ENCODE measurements at places on chromosomes 1 and 21.
A peak's percentile ranks its signal among the peaks of the same experiment; 100 is the strongest.

DNA sequence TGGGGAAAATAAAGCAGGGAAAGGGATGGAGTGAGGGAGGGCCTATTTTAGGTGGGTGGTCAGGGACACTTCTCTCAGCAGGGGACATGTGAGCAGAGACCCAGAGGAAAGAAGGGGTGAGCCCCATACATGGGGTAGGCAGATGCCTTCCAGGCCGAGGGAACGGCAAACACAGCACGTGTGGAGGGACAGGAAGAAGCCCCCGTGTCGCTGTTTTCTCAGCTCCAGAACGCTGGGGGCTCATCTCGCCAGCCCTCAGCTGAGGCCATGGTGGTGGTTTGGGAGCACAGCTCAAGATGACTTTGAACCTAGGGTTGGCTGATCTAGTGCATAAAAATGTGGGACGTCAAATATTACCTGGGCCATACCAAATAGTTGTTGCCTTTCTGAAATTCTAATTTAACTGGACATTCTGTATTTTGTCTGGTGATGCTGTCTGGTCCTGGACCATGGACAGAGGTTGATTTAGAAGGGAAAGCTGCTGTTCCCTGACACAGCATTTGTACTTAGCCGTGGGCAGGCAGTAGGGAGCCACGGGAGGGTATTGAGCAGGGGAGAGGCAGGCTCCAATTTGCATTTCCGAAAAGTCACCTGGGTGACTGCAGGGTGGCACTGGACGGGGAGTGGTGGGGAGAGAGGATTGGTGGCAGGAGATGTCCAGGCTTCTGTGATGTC lies 53.1 kb upstream of the RUNX3 start:
- no peaks in the 10 kb centered on the region for H3K36me3 ChIP-seq
- no peaks in the 10 kb centered on the region for H3K4me1 ChIP-seq
- H3K4me3 ChIP-seq, result no peak overlapping the region
- DNase-seq, result no peak
- no peak overlapping the region for H3K27ac ChIP-seq
- peaks cover 3% of the 10 kb centered on the region for H3K27me3 ChIP-seq

DNA sequence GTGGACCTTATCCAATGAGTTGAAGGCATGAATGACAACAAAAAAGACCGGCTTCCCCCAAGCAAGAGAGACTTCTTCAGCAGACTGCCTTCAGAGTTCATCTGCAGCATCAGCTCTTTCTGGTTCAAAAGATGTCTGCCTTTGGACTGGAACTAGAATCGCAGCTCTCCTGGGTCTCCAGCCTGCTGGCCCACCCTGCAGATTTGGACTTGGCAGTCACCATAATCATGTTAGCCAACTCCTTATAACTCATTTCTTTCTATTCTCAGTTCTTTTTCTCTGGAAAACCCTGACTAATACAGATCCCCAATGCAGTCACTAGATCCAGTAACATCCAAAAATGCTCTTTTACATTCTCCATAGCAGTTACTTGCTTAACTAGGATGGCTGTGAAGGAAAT lies 89.2 kb upstream of the MARK1 start:
- no peaks in the 10 kb centered on the region for H3K4me1 ChIP-seq
- no peak overlapping the region for H3K4me3 ChIP-seq
- no peak for DNase-seq
- H3K27me3 ChIP-seq, result no peaks in the 10 kb centered on the region

DNA sequence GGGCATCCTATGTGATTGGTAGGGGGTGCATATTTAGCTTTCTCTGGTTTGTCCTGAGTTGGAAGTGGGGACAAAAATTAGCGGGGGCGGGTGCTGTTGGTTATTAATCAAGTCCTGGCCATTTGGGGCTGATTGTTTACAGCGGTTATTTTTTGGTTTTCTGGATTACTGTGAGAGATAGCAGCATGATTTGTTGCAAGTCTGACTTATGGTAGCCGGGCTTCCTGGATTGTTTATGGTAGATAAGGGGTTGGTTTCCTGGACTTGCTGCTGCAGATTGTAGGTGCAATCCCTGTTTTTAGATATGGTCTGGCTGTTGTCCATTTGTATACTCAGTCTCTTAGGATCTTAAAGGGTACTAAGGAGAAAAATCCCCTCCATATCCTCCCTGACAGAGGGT lies 12.1 kb upstream of the PROK1 start:
- no peak for DNase-seq
- H3K27me3 ChIP-seq, result peaks cover 17% of the 10 kb centered on the region
- H3K27ac ChIP-seq, result no peak overlapping the region
- no peak overlapping the region for H3K4me3 ChIP-seq
- H3K36me3 ChIP-seq, result no peaks in the 10 kb centered on the region

DNA sequence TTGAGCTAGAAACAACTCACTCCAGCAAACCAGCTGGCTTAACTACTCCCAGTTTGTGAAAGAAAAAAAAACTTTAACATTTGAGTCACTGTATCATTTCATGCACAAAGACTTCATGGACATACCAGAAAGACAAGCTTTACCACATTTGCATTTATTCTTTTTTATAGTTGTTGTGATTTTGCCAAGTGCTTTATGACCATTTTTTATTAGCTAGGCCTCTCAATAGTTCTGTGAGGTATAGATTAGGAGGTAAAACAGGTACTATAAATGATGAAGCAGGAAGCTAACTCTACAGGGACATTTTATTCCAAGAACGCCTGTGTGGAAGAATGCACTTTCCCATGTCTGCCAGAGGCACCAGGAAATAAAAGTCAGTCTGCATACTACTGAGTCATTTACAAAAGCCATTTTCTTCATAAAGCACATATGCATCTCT lies 8.2 kb upstream of the DENND1B start:
- H3K27me3 ChIP-seq, result no peaks in the 10 kb centered on the region
- H3K4me3 ChIP-seq, result no peak overlapping the region
- no peaks in the 10 kb centered on the region for H3K4me1 ChIP-seq
- H3K27ac ChIP-seq, result no peak overlapping the region
- DNase-seq, result peak; percentile 73
- no peaks in the 10 kb centered on the region for H3K36me3 ChIP-seq

DNA sequence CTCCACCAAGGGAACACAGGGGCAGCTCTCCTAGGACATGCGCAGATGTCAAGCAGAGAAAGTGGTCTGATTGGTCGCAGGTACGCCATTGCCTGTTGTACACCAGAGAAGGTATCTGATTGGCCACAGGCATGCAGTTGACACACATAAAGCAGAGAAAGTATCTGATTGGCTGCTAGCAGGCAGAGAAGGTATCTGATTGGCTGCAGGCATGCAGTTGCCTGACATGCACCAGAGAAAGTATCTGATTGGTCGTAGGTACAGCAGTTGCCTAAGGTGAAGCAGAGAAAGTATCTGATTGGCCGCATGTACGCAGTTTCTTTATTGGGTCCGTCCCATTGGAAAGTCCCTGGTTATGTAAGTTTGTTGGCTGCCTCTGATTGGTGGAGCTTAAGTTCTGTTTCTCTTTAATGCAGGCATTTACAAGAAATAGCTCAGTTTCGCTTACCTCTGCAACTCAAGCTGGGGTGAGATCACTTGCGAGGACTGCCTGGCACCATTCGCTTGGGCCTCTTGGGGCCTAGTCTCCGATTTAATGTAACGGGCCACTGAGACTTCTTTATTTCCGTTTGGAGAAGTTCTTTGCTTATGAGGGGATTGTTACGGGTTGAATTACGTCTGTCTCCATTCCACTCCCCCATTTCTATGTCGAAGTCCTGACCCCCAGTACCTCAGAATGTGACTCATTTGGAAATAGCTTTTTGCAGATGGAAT lies 74.2 kb downstream of the SIK1 start:
- no peak overlapping the region for H3K27ac ChIP-seq
- no peaks in the 10 kb centered on the region for H3K4me1 ChIP-seq
- H3K27me3 ChIP-seq, result no peaks in the 10 kb centered on the region
- H3K36me3 ChIP-seq, result no peaks in the 10 kb centered on the region
- H3K4me3 ChIP-seq, result no peak overlapping the region
- no peak for DNase-seq

DNA sequence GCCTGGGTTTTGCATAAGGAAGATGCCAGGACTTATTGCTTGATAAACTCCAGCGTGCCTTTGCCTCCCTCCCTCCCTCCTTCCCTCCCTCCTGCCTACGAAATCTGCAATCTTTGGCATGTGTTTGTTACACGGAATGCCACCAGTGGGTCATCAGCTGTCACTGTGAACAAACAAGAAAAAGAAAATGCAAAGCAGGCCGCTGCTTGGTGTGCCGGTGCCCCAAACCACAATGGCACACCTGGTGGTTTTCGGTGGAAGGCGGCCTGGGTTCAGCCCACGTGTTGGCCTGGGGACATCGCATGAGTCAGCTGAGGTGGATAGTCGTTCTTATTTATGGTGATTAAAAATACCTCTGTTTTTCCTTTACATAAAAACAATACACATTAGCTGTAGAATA lies 16.3 kb upstream of the IFNLR1 start:
- no peak overlapping the region for H3K27ac ChIP-seq
- H3K36me3 ChIP-seq, result no peaks in the 10 kb centered on the region
- no peak overlapping the region for H3K4me3 ChIP-seq

GRCh38 chr1:225596736-225597135 lies 56.2 kb downstream of the ENAH start:
- DNase-seq, result no peak
- H3K4me1 ChIP-seq, result no peaks in the 10 kb centered on the region
- H3K27ac ChIP-seq, result no peak overlapping the region
- no peaks in the 10 kb centered on the region for H3K27me3 ChIP-seq
- no peak overlapping the region for H3K4me3 ChIP-seq

DNA sequence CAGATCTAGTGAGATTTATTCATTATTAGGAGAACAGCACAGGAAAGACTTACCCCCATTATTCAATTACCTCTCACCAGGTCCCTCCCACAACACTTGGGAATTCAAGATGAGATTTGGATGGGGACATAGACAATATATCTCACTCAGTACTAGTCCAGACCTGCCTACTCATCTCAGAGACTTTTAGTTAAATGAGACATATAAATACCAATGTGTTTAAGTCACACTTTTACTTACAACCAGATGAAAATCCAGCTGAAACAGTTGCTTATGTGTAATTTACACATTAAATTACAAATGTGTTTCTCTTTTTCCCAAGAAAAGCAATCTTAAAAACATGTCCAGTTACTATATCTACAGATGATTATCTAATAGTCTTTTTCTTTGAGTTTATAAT lies 1145.6 kb downstream of the KCNT2 start:
- no peaks in the 10 kb centered on the region for H3K36me3 ChIP-seq
- H3K4me3 ChIP-seq, result no peak overlapping the region
- H3K27ac ChIP-seq, result no peak overlapping the region
- H3K4me1 ChIP-seq, result no peaks in the 10 kb centered on the region

- peak within 1 kb of the TSS; percentile 87 for H3K4me3 ChIP-seq
- peak within 1 kb of the TSS; percentile 93 for H3K27ac ChIP-seq
- H3K4me1 ChIP-seq, result peaks cover 4% of the 10 kb centered on the region
Observed at GRCh38 chr1:88891318-88891950, at the start of gene GTF2B. TSS of gene GTF2B (minus strand) at chr1:88891567. CDS start at chr1:88891499, 68 bp downstream.

DNA sequence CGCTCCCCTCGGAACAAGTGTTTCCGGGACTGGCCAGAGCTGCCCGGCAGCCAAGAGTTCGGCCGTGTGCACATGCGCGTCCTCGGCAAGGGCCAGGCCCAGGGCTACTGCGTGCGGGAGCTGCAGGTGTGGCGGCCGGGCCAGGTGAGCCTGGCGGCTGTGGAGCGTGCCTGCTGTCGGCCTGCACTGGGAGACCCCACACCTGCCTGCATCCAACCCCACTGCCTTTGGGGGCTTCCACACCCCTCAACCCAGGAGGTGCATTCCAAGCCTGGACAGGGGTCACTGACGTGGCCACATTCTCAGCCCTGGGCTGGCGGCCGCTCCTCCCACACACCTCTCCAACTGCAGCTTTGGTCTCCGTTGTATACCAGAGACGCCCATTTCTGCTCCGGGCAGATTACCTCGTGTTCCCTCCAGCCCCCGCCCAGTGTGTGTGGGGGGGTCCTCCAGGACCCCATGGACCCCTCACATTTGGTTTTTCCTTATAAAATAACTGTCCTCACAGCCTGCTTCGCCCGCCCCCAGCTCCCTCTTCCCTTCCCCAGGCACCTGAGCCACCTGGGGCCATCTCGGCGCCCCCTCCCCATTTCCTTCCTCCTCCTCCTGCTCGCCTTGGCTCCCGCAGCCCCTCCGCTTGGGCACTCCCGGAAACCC lies 6.1 kb downstream of the RNF223 start:
- H3K27ac ChIP-seq, result no peak overlapping the region
- no peak overlapping the region for H3K4me3 ChIP-seq

DNA sequence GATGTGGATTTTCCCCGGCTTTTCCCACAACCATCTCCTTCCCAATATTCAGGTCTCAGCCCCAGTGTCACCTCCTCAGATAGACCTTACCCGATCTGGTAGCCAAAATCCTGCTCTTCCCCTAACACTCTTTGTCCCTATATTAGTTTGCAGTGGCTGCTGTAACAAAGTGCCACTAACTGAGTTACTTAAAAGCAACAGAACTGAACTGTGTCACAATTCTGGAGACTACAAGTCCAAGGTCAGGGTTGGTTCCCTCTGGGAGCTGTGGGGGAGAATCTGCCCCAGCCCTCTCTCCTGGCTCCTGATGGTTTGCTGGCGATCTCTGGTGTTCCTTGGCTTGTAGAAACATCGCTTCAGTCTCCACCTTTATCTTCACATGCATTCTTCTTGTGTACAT lies 64.0 kb downstream of the NENF start:
- no peak for DNase-seq
- no peaks in the 10 kb centered on the region for H3K36me3 ChIP-seq
- H3K4me3 ChIP-seq, result no peak overlapping the region
- no peak overlapping the region for H3K27ac ChIP-seq
- H3K27me3 ChIP-seq, result peaks cover 7% of the 10 kb centered on the region

DNA sequence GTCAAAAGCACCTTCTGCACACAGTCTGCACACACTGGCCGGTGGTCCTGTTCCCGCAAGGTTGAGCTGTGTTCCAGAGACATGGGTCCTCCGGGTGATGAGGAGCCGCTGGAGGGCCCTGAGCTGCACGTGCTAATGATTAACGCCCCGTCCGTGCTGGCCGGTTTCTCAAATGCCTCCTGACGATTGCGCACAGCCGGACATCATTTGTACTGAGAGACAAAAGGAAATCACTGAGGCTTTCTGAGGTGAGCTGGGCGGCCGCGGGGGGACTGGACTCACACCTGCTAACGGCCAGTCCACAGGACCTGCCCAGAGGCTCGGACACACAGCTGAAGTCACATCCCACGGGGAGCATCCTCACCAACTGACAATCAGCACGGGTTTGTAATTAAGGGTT lies 29.2 kb downstream of the POFUT2 start:
- DNase-seq, result no peak
- H3K36me3 ChIP-seq, result peaks cover 2% of the 10 kb centered on the region
- H3K27me3 ChIP-seq, result peaks cover 13% of the 10 kb centered on the region
- no peak overlapping the region for H3K27ac ChIP-seq

DNA sequence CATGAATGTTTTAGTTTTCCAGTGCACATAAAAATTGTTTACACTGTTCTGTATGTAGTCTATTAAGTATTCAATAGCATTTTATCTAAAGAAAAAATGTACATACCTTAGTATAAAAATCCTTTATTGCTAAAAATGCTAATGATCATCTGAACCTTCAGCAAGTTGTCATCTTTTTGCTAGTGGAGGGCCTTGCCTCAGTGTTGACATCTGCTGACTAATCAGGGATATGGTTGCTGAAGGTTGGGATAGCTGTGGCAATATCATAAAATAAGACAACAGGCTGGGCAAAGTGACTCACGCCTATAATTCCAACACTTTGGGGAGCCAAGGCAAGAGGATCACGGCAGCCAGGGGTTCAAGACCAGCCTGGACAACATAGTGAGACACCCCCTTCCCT lies 9.0 kb downstream of the DYNLT5 start:
- no peak overlapping the region for H3K4me3 ChIP-seq
- DNase-seq, result peak; percentile 27
- no peaks in the 10 kb centered on the region for H3K27me3 ChIP-seq

Data from fibroblast of lung (primary cell).